Cardiac muscle cell (in vitro differentiated cells and primary cell): ENCODE measurements at places on chromosomes 11 and 22. TPM values are rescaled to one million over a fixed set of nuclear protein-coding genes. Genes with fewer than 3 reads are reported as not detected.

The LARGE2 gene
- 4.9 and 5.8 TPM in 2 replicates for total RNA-seq

GRCh38 chr22:49869086-49869830 lies 15.6 kb downstream of the ZBED4 start:
- H3K4me1 ChIP-seq = no peaks in the 10 kb centered on the region
- DNase-seq = no peak

The TRIM51 gene
- not detected in 2 replicates for total RNA-seq

The CHRM1 gene
- 1.3 and 1.4 TPM in 2 replicates for total RNA-seq

The MUC5B gene
- total RNA-seq = not detected in 2 replicates

The OR6A2 gene
- total RNA-seq = 0.11 and 0.12 TPM in 2 replicates

- H3K27ac ChIP-seq = no peak overlapping the region
- no peaks in the 10 kb centered on the region for H3K27me3 ChIP-seq
- DNase-seq = no peak
- no peak overlapping the region for H3K4me3 ChIP-seq
- peaks cover 7% of the 10 kb centered on the region for H3K36me3 ChIP-seq
- peaks cover 8% of the 10 kb centered on the region for H3K4me1 ChIP-seq
Measured at GRCh38 chr11:73980001-73980961, 2.4 kb downstream of the UCP2 start.

GRCh38 chr11:266676-267439 lies 11.3 kb upstream of the NLRP6 start:
- H3K4me3 ChIP-seq = no peak overlapping the region
- H3K27me3 ChIP-seq = peaks cover 5% of the 10 kb centered on the region
- H3K36me3 ChIP-seq = no peaks in the 10 kb centered on the region
- H3K27ac ChIP-seq = no peak overlapping the region
- no peaks in the 10 kb centered on the region for H3K4me1 ChIP-seq

GRCh38 chr11:134797411-134798089 lies 385.5 kb upstream of the B3GAT1 start:
- H3K4me3 ChIP-seq = no peak overlapping the region
- peaks cover 10% of the 10 kb centered on the region for H3K4me1 ChIP-seq

The CDC45 gene
- total RNA-seq = 7.6 and 9.1 TPM in 2 replicates

GRCh38 chr11:23473782-23474181 lies 613.5 kb upstream of the CCDC179 start:
- no peak overlapping the region for H3K4me3 ChIP-seq
- H3K27me3 ChIP-seq = no peaks in the 10 kb centered on the region
- no peaks in the 10 kb centered on the region for H3K4me1 ChIP-seq
- no peaks in the 10 kb centered on the region for H3K36me3 ChIP-seq
- no peak for DNase-seq
- no peak overlapping the region for H3K27ac ChIP-seq

- H3K4me3 ChIP-seq = peak overlapping the region; percentile 56
- H3K27me3 ChIP-seq = peaks cover 46% of the 10 kb centered on the region
- no peaks in the 10 kb centered on the region for H3K36me3 ChIP-seq
- H3K27ac ChIP-seq = peak overlapping the region; percentile 90
- DNase-seq = no peak
Measured at GRCh38 chr11:35662061-35662648, 420 bp upstream of the TRIM44 start.

The APOC3 gene
- 2.3 TPM in 1 of 2 replicates, not detected in the other for total RNA-seq

DNA sequence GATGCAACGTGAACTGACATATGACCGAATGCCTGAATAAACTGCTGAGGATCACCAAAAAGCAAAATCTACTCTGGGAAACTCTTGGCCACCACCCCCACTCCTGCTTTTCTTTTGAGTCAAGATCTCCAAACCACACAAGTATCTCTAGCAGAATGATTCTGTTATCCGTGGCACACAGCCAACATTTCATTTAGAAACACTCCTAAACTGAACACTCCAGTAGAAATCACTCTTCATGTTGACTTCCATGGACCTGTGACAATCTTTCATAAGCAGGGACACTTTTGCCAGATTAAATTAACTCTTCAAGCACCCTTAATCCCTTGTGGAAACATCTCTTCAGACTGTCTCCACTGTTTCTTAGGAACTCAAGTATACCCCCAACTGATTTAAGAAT lies 44.4 kb downstream of the VSIG10L2 start:
- no peak for DNase-seq
- H3K36me3 ChIP-seq = peaks cover 4% of the 10 kb centered on the region
- H3K27me3 ChIP-seq = no peaks in the 10 kb centered on the region
- H3K4me3 ChIP-seq = no peak overlapping the region
- H3K4me1 ChIP-seq = no peaks in the 10 kb centered on the region
